ENCODE measurements at places on chromosomes 1 and 21.
A peak's percentile ranks its signal among the peaks of the same experiment; 100 is the strongest.

DNA sequence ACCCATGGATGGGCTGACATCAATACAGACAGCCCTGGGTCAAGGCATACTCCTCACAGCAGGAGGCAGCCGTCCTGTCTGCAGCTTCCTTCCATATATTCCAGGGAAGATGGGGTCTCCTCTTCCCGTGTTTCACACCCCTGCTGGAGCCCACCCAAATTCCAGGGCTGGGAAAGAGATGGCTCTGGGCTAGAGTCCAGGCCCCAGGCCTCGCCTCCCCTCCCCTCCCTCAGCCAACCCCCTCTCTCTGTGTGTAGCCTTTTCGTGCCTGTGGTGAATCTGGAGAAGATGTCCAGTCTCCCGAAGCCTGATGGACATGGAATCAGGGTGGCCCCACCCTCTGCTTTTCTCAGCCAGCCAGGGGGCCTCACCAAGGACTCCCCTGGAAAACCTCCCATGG lies 3.6 kb downstream of the ATXN7L2 start:
- DNase-seq, result no peak

DNA sequence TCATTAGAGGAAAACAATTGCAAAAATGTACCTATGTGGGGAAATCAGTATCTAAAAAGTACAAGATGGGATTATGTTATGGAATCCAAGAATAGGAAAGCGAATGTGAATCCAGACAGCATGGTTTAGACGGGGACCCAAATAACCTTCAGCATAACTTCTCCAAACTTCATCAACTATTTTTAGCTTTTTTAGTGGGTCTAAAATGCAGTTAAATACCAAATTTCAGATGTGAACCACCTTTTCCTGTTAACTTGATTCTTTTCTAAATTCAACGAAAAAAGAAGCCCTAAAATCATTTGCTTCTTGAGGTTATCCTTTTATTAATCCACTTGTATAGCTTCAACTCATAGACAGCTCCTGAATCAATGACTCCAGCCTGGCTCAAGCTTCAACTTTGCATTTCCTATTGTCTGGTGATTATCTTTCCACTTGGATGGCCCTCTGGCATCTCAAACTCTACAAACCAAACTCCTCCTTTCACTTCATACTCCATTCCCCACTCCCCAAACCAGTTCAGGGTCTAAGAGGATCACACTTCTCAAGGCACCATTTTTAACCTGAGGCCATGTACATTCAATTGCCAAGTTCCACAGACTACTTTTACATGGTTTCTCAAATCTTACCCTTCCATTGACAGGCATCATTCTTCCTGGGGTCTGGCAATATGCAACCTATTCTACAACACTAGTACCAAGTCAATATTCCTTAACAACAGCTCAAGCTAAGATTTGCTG lies 7.4 kb downstream of the ERRFI1 start:
- DNase-seq, result no peak

DNA sequence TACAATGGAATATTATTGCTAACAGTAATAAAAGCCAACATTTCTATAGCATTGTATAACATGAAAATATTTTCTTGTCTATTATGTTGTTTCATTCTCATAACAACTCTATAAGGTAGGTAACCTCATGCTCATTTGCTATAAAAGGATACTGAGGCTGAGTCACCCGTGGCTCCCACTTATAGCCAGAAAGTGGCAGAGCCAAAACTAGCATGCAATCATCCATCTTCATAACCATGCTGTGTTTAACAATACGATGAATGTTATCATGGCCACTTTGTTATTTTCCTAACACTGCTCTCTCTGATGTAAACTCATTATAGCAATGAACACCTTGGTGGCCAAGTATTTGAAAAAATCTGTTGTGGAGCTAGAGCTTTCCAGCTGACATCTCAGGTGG lies 80.8 kb upstream of the JUN start:
- DNase-seq, result no peak

DNA sequence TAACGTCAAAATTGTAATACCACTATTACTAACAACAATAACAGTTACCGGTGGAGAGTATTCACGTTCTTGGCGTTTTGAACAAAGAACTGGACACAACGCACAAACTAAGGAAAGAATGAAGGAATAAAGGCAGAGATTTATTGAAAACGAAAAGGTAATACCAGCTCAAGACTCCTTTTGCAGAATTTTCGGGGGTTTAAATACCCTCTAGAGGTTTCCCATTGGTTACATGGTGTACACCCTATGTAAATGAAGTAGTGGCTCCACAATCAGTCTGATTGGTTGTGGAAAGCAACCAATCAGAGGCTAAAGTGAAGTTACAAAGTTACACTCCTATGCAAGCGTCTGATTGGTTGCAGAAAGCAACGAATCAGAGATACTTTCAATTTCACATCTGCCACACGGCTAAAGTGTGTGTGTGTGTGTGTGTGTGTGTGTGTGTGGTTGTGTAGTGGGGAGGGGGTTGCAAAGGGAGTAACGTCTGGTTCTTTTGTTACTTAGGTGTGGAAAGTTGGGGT lies 1.1 kb upstream of the GTF2B start:
- no peak for DNase-seq

DNA sequence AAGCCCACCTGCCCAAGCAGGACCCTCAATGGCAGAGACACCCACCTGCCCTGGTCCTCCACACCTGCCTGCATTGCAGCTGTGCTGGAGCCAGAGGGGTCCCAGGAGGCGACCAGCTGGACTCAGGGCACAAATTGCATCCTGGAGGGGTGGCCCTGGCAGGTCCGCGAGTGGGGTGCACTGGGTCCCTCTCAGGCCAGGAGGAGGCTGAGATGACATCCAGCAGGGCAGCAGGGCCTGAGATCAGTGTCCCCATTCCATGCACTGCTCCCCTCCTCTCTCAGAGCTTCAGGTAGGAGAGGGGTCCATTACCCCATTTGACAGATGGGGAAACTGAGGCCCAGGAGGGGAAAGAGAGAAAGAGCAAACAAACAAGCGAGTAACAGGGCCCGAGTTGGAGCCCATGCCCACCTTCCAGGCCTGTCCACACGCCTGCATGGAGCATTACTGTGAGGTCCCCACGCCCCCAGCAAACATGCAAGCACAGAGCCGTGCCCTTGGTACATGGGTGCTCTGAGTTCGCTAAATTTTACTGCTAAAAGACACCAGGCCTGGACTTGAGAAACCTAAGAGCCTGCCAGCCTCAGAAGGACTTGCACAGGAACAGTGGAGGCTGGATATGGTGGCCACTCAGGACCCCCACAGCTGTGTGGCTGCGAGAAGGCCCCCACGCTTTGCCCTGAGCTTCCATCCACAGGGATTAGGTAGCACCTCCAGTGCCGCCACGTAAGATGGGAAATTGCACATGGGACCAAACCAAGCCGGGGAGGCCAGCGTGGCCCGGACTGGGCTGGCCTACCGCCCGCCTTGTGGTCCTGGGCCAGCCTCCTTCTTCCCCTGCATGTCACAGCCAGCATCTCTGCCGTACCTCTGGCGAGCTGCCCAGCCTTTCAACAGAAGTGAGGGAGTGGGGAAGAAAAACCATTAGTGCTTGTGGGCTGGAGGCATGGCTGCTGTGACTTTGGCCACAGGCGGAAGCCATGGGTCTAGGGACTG lies 7.4 kb downstream of the WNT3A start:
- DNase-seq, result no peak

GRCh38 chr1:228403231-228403631 lies 3.4 kb downstream of the TRIM11 start:
- no peak for DNase-seq

DNA sequence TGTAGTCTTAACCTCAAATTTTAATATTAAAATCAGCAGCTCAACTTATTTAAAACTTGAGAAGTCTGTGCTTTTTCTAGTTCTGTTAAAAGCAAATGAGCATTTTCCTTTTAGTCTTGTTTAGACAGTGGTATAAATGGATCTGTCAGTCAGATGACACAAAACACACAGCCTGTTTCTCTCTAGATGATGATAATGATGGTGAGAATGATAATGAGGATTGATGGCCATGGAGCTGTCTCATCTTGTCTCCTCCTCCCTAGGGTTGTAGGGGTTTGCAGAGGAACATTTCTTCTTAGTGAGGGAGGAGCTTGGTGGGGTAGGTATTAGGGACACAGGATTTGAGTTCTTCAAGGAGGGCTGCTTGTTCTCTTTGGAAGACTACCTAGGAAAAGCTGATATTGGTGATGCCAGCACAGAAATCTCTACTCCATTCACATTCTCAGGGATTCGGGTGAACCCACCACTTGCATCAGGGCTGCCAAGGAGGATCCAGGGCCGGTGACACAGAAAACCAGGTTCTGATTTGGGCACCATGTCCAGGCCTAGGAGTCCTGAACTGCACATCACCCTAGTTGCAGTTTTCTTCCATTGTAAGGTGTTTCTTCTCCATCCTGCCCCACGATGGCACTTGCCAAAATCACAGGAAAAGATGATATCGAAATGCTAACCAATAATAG lies 147.6 kb downstream of the RHOU start:
- no peak for DNase-seq

GRCh38 chr1:88976235-88976634 lies 16.2 kb downstream of the KYAT3 start:
- no peak for DNase-seq

- no peak for DNase-seq
Measured at GRCh38 chr1:221016751-221017150, 137.5 kb downstream of the HLX start.

DNA sequence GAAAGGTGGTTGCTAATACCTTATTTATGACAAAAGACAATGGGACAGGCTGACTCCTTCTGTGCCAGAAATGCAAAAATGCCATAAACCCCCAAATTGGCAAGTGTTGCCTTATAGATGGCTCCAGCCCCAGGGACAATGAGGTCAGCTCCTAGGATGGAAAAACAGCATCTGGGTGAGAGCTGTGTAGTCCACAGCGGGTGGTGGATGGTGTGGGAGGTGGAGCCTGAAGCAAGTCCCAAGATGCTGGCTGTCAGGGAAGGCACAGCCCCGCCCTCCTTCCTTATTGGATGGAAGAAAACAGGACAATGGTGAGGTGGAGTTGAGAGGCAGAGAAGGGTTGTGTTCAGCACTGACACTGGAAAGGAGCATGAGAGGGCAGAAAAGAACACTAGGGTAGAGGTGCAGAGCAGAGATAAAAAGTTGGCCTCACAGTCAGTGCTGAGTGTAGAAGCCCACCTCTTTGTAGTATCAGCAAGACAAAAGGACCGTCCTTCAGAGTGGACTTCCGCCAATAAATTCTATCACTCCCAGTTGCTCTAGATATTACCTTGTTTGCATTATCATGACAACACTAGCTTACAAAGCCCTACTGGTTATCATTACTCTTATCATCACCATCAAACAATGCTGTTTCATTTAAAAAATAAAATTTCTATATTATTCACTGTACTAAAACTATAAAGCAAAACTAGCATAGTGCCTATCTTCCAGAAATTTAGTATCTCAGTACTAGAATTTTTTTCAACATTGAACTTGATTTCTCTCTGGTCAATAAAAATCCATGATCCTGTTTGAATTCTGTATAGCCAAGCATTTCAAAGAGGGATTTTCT lies 3.7 kb upstream of the SDE2 start:
- peak; percentile 37 for DNase-seq

DNA sequence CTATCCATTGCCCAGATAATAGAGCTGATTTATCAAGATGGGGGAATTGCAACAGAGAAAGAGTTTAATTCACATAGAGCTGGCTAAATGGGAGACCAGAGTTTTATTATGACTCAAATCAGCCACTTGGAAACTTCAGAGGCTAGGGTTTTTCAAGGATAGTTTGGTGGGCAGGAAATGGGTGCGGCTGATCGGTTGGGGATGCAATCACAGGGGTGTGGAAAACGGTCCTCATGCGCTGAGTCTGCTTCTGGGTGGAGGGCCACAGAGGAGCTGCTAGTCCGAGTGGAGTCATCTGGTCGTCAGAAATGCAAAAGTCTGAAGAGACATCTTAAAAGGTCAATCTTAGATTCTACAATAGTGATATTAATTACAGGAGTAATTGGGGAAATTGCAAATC lies 32.0 kb upstream of the FAM89A start:
- no peak for DNase-seq

DNA sequence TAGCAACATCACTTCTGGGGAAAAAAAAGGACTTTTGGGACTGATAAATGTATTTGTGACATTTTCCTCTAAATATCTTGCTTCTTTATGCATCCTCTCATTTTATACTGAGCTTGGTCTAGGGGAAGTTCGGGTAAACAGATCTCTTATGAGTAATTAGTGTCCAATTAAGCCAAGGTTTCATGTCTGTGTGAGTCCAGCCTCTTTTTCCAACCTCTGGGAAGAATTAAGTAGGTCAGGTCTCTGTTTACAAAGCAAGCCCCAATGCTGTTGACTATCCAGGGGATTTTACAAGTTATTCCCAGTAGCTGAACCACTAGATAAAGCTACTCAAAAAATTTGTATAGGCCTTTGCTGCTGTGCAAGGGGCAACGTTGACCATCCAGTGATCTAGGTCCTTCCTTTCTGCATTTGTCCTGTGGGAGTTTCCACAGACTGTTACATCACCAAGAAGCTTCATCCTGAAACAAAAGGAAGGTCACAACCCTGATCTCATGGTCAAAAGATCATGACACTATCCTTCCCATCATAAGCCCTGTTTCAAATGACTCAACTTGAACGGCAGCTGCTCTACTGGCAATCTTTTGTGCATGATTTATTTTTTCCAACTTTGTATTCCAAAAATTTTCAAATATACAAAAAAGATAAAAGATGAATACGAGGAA lies 74.3 kb downstream of the ETS2 start:
- no peak for DNase-seq

GRCh38 chr1:52263153-52263910 lies 102.7 kb downstream of the CC2D1B start:
- DNase-seq, result no peak

- no peak for DNase-seq
Measured at GRCh38 chr1:26959722-26960624, at the start of gene KDF1. TSS of gene KDF1 (minus strand) at chr1:26960468. CDS start at chr1:26952380, 8,088 bp downstream.

- DNase-seq, result no peak
Measured at GRCh38 chr1:202145068-202145743, 669 bp upstream of the ARL8A start.

DNA sequence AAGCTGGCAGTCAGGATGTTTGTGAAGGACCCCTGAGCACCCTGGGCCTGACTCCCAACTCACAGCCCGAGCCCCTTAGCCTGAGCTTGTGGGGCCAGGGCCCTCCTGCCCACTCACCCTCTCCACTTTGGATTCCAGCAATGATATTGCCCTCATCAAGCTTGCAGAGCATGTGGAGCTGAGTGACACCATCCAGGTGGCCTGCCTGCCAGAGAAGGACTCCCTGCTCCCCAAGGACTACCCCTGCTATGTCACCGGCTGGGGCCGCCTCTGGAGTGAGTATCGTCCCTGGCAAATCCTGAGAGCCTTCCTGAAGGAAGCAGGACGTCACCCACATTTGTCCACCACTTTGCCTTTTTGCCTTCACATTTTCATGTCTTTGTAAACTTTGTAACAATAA lies 5.0 kb downstream of the CTRC start:
- no peak for DNase-seq

GRCh38 chr1:209780268-209780667 lies 4.1 kb downstream of the C1orf74 start:
- DNase-seq, result no peak

DNA sequence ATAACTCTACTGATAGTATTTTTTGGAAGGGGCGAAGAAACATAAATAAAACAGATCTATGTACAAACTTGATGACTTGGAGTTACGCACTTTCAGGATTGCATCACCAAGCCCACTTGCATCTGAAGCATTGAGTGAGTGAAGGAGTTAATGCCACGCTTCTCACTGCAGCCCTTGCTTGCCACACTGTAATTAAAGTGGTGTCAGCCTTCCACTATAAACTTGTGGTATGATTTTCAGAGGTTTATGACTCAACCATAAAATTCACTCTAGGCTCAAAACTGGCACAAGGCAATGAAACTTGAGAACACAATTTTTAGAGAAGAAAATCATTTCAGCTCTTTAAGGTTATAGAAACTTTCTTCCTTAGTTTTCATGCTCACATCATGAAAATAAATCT lies 93.9 kb upstream of the PRMT6 start:
- DNase-seq, result no peak

Measured in NCI-H1694 (cell line).